Fibroblast of skin of back (primary cell): ENCODE measurements at places on chromosomes 1 and 21.
A peak's percentile ranks its signal among the peaks of the same experiment; 100 is the strongest.

DNA sequence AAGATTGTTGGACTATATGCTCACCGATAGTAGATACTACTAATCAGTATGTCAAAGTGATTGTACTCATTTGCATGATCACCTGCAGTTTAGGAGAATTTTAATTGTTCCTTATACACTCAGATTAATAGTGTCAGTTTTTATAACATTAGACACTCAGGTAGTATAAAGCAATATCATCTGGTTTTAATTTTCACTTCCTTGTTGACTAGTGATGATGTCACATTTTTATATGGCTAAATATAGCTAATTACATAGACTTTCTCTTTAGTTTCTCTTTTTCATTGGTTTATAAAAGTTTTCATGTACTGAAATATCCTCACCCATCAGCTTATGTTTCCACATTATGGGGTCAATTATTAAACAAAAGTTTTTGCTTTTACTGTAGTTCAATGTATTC, 1332.4 kb upstream of the ADGRL2 start:
- DNase-seq = no peak

DNA sequence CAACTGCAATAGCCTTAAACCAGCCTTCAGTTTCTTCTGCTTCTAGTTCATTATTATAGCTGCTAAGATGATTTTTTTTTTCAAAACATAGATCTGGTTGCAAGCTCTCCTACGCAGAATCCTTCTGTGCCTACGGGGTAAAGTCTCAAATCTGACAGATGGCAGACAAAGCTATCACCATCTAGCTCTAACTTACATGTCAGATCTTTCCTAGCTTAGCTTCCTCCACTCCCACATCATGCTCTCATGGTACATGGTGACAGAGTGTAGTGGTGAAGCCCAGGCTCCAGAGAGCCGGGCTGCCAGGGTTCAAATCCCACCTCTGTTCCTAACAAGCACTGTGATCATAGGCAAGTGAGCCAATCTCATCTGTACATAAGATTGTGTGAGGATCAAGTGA, 24.2 kb upstream of the GUCA2B start:
- no peak for DNase-seq

DNA sequence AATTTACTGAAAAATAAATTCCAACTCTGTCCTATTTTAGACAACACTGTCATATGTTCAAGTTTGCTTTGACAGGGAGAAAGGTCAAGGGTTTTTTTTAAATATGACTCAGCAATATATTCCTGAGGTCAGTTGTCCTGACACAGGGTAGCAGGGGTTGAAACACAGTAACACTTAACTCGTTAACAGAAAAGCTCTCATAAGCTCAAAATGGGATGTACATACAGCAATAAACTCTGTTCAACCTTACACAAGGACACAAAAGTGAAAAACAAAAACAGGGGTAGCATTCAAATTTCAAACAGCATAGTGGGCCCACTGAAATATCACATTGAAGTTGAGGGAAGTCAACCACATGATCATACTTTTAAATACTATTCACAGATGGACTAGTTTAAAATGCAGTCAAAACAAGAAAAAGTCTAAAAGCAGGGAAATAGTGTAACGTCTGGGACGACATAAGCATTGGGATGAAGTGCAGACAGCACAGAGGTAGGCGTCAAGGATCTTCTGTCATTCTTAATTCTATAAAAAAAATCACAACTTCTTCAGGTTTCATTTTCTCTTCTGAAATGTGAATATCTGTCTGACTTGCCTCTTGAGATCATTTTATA, 89.9 kb downstream of the SLC44A5 start:
- DNase-seq = no peak

- no peak for DNase-seq
These were observed 12.8 kb downstream of the RGL1 start for GRCh38 chr1:183817576-183818288.

GRCh38 chr1:220877377-220878095, 1.7 kb upstream of the HLX start:
- DNase-seq = no peak

DNA sequence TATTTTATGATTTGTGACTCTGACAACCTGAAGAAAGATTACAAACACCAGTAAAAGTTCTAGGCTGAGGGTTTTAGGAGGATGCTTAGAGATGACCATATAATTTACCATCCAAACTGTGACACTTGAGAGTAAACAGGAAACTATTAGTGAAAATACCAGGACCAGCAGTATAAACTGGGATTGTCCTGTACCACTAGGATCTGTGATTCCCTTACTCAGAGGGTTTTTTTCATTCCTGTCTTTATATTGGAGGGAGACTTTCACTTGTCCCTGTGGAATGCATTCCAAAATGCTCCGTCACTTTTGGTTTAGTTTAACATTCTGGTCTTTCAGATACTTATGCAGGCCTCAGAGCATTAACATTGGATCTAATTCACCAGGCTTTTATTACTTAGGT, 482.9 kb downstream of the PTBP2 start:
- peak; percentile 91 for DNase-seq

- DNase-seq = no peak
These were observed 145.0 kb upstream of the FGGY start for GRCh38 chr1:59151860-59152259.

DNA sequence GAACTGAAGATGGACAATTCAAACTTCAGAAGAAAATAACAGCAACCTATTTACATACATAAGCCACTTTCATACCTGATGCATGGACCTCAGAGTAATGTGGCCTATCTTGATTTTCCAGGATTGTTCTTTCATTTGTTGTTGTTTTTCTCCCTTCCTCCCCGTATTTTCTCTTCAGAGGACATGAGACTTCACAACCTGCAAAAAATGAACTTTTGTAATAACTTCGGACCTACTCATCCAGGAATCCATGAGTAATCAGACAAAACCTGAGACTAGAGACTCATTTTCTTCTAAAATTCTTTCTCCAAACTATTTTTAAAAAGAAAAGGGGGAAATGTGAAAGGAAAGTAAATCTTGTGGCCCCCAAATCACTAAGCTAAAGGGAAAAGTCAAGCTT, 17.6 kb upstream of the PLA2G5 start:
- DNase-seq = no peak

DNA sequence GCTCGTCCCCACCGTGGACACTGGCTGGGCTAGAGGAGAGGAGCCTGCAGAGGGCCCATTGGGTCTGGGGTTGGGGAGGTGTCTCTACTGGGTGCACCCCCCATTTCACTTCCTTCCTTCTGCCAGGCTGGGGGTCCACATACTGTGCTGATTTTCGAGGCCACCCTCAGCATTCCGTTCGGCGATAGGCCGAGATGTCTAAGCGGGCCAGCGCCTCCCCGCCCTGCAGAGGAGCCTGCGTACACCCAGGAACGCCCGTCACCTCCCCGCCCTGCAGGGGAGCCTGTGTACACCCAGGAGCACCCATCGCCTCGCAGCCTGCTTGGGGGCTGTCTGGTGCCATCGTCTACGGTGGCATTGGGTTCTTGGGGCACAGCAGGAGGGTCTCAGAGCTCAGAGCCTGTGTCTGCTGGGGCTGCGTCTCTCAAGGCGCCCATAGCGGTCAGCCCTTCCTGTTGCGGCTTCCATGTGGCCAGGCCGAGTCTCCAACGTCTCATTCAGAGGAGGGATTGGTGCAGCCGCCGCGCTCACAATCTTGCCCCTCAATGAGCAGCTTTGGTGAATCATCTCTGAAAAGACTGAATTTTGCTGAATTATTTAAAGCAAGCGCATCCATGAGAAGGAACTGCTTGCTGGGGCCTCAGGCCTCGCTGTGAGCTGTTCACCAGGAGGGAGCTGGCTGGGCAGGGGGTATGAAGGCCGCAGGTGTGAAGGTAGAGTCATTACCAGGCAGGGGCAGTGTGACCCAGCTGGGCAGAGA, 30.7 kb upstream of the AGPAT3 start:
- no peak for DNase-seq

- no peak for DNase-seq
These were observed 160.5 kb downstream of the PLXNA2 start for GRCh38 chr1:208083715-208084085.

- DNase-seq = no peak
These were observed 607.7 kb upstream of the USP24 start for GRCh38 chr1:55822891-55823290.
